ENCODE measurements at places on chromosomes 7 and 10. TPM values are rescaled to one million over a fixed set of nuclear protein-coding genes. Genes with fewer than 3 reads are reported as not detected.

DNA sequence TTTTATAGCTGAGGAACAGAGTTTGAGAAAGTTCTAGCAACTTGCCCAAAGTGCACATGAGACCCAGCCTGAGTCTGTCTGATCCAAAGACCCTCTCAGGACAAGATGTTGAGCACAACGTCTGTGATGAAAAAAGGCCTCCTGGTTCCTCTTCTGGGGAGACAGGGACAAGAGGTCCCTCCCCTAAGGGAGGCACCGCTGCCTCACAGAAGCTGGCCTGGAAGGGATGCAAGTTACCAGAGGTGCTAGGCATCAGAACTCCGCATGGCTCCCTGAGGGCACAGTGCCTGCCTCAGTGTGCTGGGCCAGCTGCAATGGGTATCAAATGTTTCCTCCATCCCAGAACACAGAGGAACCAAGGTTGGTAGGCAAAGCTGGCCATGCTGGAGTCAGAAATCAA lies 302.4 kb downstream of the GRID1 start:
- H3K4me3 ChIP-seq: no peak overlapping the region
- H3K4me1 ChIP-seq: no peaks in the 10 kb centered on the region
- no peak overlapping the region for H3K27ac ChIP-seq
- H3K36me3 ChIP-seq: no peaks in the 10 kb centered on the region
- no peak for DNase-seq

- H3K4me1 ChIP-seq: peaks cover 6% of the 10 kb centered on the region
- no peaks in the 10 kb centered on the region for H3K27me3 ChIP-seq
- no peaks in the 10 kb centered on the region for H3K36me3 ChIP-seq
- peak; percentile 25 for DNase-seq
Measured at GRCh38 chr10:89458784-89459183, 44.4 kb downstream of the IFIT5 start.

GRCh38 chr10:130559547-130559880 lies 423.3 kb downstream of the GLRX3 start:
- H3K27ac ChIP-seq: no peak overlapping the region
- H3K4me1 ChIP-seq: no peaks in the 10 kb centered on the region
- no peak for DNase-seq
- no peak overlapping the region for H3K4me3 ChIP-seq

- H3K27ac ChIP-seq: no peak overlapping the region
- H3K4me3 ChIP-seq: no peak overlapping the region
- no peaks in the 10 kb centered on the region for H3K4me1 ChIP-seq
- no peaks in the 10 kb centered on the region for H3K36me3 ChIP-seq
Measured at GRCh38 chr7:154482863-154483262, 430.7 kb downstream of the DPP6 start.

- H3K27me3 ChIP-seq: no peaks in the 10 kb centered on the region
- no peak for DNase-seq
- H3K4me1 ChIP-seq: no peaks in the 10 kb centered on the region
- no peak overlapping the region for H3K4me3 ChIP-seq
- no peak overlapping the region for H3K27ac ChIP-seq
Measured at GRCh38 chr7:51619880-51620279, 303.3 kb upstream of the COBL start.

DNA sequence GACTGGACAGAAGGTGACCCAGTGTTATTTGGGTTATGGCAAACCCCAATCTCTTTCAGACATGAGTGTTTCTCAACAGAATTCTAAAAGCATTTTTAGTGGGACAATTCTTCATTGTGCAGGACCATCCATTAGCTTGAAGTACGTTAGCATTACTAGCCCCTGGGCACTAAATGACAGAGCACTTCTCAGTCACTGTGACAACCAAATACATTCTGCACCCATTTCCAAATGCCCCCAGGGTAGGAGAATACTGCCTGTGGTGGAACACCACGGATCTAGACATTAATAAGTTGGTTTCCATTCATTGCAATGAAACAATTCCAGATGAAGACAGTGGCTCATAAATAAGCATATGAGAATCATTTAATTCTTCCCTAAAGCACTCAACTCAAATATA lies 102.4 kb upstream of the FRMD4A start:
- no peak for DNase-seq
- H3K4me1 ChIP-seq: no peaks in the 10 kb centered on the region
- no peaks in the 10 kb centered on the region for H3K27me3 ChIP-seq
- H3K27ac ChIP-seq: no peak overlapping the region

- no peaks in the 10 kb centered on the region for H3K4me1 ChIP-seq
- no peak overlapping the region for H3K27ac ChIP-seq
- DNase-seq: no peak
- no peaks in the 10 kb centered on the region for H3K36me3 ChIP-seq
Measured at GRCh38 chr10:52783726-52784125, 11.1 kb upstream of the MBL2 start.

DNA sequence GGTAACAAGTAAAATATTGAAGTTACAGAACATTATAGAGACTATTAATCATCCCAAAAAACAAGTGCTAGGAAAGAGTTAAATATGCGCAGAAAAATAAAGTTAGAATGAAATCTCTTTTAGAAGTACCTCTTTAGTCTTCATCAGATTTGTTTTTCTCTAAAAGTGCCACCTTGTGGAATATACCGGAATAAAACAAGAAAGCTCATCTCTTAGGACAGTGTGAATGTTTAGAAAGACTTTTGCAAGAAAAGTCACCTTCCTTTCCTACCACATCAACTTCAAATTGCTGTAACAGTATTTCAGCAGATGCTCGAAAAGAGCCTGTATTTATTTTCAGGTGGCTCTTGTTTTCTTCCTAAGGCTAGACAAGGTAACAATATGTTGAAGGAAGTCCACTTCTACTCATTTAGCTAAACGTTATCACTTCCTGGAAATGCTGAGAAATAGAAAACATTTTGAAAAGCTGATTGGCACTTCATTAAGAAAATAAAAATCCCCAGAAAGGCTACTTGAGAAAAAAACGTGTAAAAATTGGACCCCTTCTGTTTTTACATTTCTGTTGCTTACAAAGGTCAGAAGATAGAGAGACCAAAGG lies 19.8 kb upstream of the FAM133B start:
- DNase-seq: peak; percentile 37
- no peaks in the 10 kb centered on the region for H3K27me3 ChIP-seq
- peaks cover 16% of the 10 kb centered on the region for H3K36me3 ChIP-seq
- no peak overlapping the region for H3K4me3 ChIP-seq
- no peak overlapping the region for H3K27ac ChIP-seq

- H3K4me3 ChIP-seq: no peak overlapping the region
- H3K4me1 ChIP-seq: peaks cover 2% of the 10 kb centered on the region
- no peak for DNase-seq
- H3K27ac ChIP-seq: no peak overlapping the region
Measured at GRCh38 chr10:58585435-58585834, 72.8 kb downstream of the BICC1 start.

DNA sequence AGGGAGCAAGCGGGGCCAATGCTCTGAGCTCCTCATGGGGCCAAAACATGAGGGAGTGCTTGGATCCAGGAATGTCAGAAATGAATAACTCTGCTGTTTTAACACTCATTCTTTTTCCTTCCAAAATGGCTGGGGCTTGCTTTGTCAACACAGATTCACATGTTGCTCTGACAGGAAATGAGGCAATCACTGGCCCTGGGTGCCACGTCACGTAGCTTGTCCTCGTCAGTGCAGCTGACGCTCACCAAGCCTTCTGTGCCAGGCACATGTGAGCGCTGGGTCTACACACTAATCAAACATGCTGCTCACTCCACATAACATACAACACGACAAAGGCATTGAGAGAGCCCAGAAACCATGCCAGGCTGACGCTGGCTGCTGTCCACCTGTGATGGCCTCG lies 198.9 kb downstream of the WDR37 start:
- DNase-seq: no peak
- no peaks in the 10 kb centered on the region for H3K4me1 ChIP-seq
- H3K27me3 ChIP-seq: no peaks in the 10 kb centered on the region
- H3K4me3 ChIP-seq: no peak overlapping the region
- no peaks in the 10 kb centered on the region for H3K36me3 ChIP-seq

GRCh38 chr7:131607291-131608115 lies 51.1 kb upstream of the PODXL start:
- DNase-seq: no peak
- H3K36me3 ChIP-seq: no peaks in the 10 kb centered on the region
- H3K4me3 ChIP-seq: no peak overlapping the region
- H3K27me3 ChIP-seq: peaks cover 8% of the 10 kb centered on the region
- H3K4me1 ChIP-seq: peaks cover 1% of the 10 kb centered on the region

- H3K4me3 ChIP-seq: no peak overlapping the region
- no peaks in the 10 kb centered on the region for H3K36me3 ChIP-seq
- H3K27me3 ChIP-seq: peaks cover 14% of the 10 kb centered on the region
- no peak overlapping the region for H3K27ac ChIP-seq
Measured at GRCh38 chr10:22253580-22253882, 35.7 kb upstream of the EBLN1 start.

GRCh38 chr7:35513828-35514227 lies 181.1 kb downstream of the HERPUD2 start:
- no peak for DNase-seq
- H3K36me3 ChIP-seq: no peaks in the 10 kb centered on the region
- H3K4me1 ChIP-seq: no peaks in the 10 kb centered on the region
- H3K27ac ChIP-seq: no peak overlapping the region
- 0 out of 2 replicates have a peak, but pooled peaks cover 2% of the 10 kb centered on the region for H3K27me3 ChIP-seq

GRCh38 chr10:50511492-50512213 lies 112.1 kb downstream of the SGMS1 start:
- H3K4me3 ChIP-seq: no peak overlapping the region
- H3K4me1 ChIP-seq: peaks cover 12% of the 10 kb centered on the region
- no peaks in the 10 kb centered on the region for H3K27me3 ChIP-seq
- H3K36me3 ChIP-seq: no peaks in the 10 kb centered on the region

GRCh38 chr10:68781613-68782574 lies 45.4 kb upstream of the STOX1 start:
- no peak overlapping the region for H3K27ac ChIP-seq
- DNase-seq: no peak
- H3K36me3 ChIP-seq: peaks cover 46% of the 10 kb centered on the region
- no peaks in the 10 kb centered on the region for H3K4me1 ChIP-seq
- H3K4me3 ChIP-seq: no peak overlapping the region

GRCh38 chr10:8600192-8600591 lies 545.7 kb downstream of the GATA3 start:
- DNase-seq: no peak
- H3K4me1 ChIP-seq: no peaks in the 10 kb centered on the region
- H3K4me3 ChIP-seq: no peak overlapping the region
- no peak overlapping the region for H3K27ac ChIP-seq
- no peaks in the 10 kb centered on the region for H3K27me3 ChIP-seq

- peak; percentile 95 for DNase-seq
- H3K27ac ChIP-seq: peak overlapping the region; percentile 10
- peaks cover 31% of the 10 kb centered on the region for H3K4me1 ChIP-seq
Measured at GRCh38 chr10:35328404-35329037, 7.8 kb upstream of the CCNY start.

DNA sequence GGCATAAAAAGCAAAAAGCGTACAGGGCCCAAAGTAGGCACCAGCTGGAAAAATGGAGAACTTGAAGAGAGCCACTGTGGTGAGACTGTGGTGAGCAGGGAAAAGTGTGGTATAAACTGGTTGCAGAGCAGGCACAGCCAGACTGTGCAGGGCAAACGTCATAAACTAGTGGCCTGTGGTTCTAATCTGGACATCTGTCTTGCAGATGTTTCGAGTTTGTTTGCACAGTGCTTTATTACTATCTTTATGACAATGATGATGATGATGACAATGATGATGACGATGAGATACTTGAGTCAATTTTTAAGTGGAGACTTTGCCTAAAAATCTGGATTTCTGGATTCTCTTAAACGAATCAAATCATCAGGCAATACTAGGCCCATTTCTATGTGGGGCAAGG lies 45.7 kb downstream of the SEMA3C start:
- H3K27me3 ChIP-seq: no peaks in the 10 kb centered on the region
- H3K4me3 ChIP-seq: no peak overlapping the region
- no peak for DNase-seq
- no peaks in the 10 kb centered on the region for H3K36me3 ChIP-seq
- no peak overlapping the region for H3K27ac ChIP-seq

- peaks cover 8% of the 10 kb centered on the region for H3K4me1 ChIP-seq
- H3K27me3 ChIP-seq: peaks cover 1% of the 10 kb centered on the region
- no peak for DNase-seq
- no peak overlapping the region for H3K27ac ChIP-seq
- no peaks in the 10 kb centered on the region for H3K36me3 ChIP-seq
Measured at GRCh38 chr7:2510909-2511768, 8.4 kb upstream of the LFNG start.

GRCh38 chr7:2687881-2688318 lies at the start of gene AMZ1:
Gene AMZ1 (plus strand): TSS chr7:2688202. CDS start chr7:2700452, 12,250 bp downstream.
- H3K4me3 ChIP-seq: peak within 1 kb of the TSS; percentile 18
- H3K4me1 ChIP-seq: peaks cover 6% of the 10 kb centered on the region
- H3K36me3 ChIP-seq: no peaks in the 10 kb centered on the region
- peaks cover 9% of the 10 kb centered on the region for H3K27me3 ChIP-seq
- DNase-seq: no peak

DNA sequence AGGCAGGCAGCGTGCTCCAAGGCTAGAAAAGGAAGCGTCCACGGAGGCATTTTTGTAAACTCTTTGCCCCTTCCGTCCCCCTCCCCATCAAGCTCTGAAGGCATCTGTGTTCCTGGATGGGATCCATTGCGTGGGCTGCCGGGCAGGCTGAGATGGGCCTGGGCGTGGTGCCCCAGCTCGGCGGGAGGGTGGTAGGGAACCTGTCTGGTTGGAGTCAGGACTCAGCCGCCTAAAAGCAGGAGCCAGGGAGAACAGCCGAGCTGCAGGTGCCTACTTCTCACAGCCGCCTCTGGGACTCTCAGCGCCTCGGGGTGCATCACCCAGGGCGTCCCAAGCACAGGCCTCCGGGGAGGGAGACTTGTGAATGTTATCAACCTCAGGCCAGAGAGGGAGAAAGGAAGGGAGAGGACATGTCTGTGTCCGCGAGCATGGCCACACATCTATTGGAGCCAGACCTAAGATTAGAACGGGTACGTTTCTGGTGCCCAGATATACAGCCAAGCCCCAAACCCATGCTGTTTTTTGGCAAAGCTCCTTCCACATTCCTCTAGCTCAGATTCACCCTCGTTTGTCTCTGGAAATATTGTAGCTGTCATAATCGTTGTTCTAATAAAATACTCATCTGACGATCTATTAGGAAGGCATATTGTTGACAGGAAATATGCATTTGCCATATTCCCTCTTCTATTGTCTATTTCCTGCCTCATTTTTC lies 48.6 kb upstream of the CTBP2 start:
- H3K27me3 ChIP-seq: peaks cover 7% of the 10 kb centered on the region
- H3K4me3 ChIP-seq: no peak overlapping the region
- H3K27ac ChIP-seq: no peak overlapping the region

SUN1 gene
- polyA plus RNA-seq: 155 TPM

RAB18 gene
- 38.8 TPM for polyA plus RNA-seq

PTPRE gene
- 0.34 TPM for polyA plus RNA-seq

MKI67 gene
- polyA plus RNA-seq: 13.5 TPM

RASSF4 gene
- polyA plus RNA-seq: 8.6 TPM

NME8 gene
- not detected for polyA plus RNA-seq

SFRP5 gene
- polyA plus RNA-seq: not detected

AKAP9 gene
- polyA plus RNA-seq: 8.7 TPM

GRM8 gene
- not detected for polyA plus RNA-seq
